Smooth muscle cell of the coronary artery (primary cell): ENCODE measurements at places on chromosomes 7 and 10. TPM values are rescaled to one million over a fixed set of nuclear protein-coding genes. Genes with fewer than 3 reads are reported as not detected.

NPC1L1 gene
- total RNA-seq = 0.12 TPM in 1 of 2 replicates, not detected in the other

MRPS24 gene
- 82.7 and 98.8 TPM in 2 replicates for total RNA-seq

SLC35G1 gene
- total RNA-seq = 1.5 and 3.2 TPM in 2 replicates

AOAH gene
- not detected in 2 replicates for total RNA-seq

SFTPA2 gene
- total RNA-seq = not detected in 2 replicates

SNX10 gene
- 1.3 TPM in 1 of 2 replicates, not detected in the other for total RNA-seq

NKX1-2 gene
- not detected in 2 replicates for total RNA-seq

IFIT1 gene
- total RNA-seq = 3.6 and 27.1 TPM in 2 replicates

DUS4L gene
- total RNA-seq = 3.0 and 4.2 TPM in 2 replicates

FXYD4 gene
- total RNA-seq = not detected in 2 replicates

GRID2IP gene
- not detected in 2 replicates for total RNA-seq

ENTPD7 gene
- 12.4 and 27.3 TPM in 2 replicates for total RNA-seq

STEAP1B gene
- 7.3 and 10.8 TPM in 2 replicates for total RNA-seq

ATP5F1C gene
- total RNA-seq = 155 and 227 TPM in 2 replicates

HUS1 gene
- 11.1 and 11.7 TPM in 2 replicates for total RNA-seq

OR9A2 gene
- 0.12 TPM in 1 of 2 replicates, not detected in the other for total RNA-seq

HNRNPF gene
- total RNA-seq = 215 and 341 TPM in 2 replicates

RBP3 gene
- total RNA-seq = under 0.01 TPM in 1 of 2 replicates, not detected in the other

CFAP69 gene
- total RNA-seq = 3.7 and 19.4 TPM in 2 replicates

CPA1 gene
- 0.15 and 0.35 TPM in 2 replicates for total RNA-seq

SH2B2 gene
- total RNA-seq = 0.70 and 0.75 TPM in 2 replicates

LRRC4 gene
- total RNA-seq = under 0.01 TPM in 1 of 2 replicates, not detected in the other

NRCAM gene
- total RNA-seq = 1.1 and 1.9 TPM in 2 replicates

PGAM2 gene
- total RNA-seq = 0.75 and 2.5 TPM in 2 replicates

ASAH2 gene
- 0.12 and 1.1 TPM in 2 replicates for total RNA-seq

ZNF862 gene
- 7.4 and 12.4 TPM in 2 replicates for total RNA-seq

CNNM1 gene
- under 0.01 TPM in 2 replicates for total RNA-seq

PDE1C gene
- 6.1 and 53.9 TPM in 2 replicates for total RNA-seq

HOXA1 gene
- total RNA-seq = not detected in 2 replicates

ANKRD1 gene
- 1.5 and 315 TPM in 2 replicates for total RNA-seq

CFAP58 gene
- total RNA-seq = 0.47 and 0.75 TPM in 2 replicates

CTAGE4 gene
- total RNA-seq = 0.23 and 0.35 TPM in 2 replicates

NEUROG3 gene
- total RNA-seq = not detected in 2 replicates

CPN1 gene
- total RNA-seq = not detected in 2 replicates

GJC3 gene
- total RNA-seq = not detected in 2 replicates

CCDC201 gene
- not detected in 2 replicates for total RNA-seq

FAM24B gene
- total RNA-seq = 3.8 and 4.3 TPM in 2 replicates

TRIM4 gene
- total RNA-seq = 21.2 and 32.1 TPM in 2 replicates

CTAGE8 gene
- 0.12 TPM in 1 of 2 replicates, not detected in the other for total RNA-seq

TSPAN15 gene
- total RNA-seq = 1.4 and 3.9 TPM in 2 replicates

MICU1 gene
- total RNA-seq = 37.7 and 41.4 TPM in 2 replicates

ACHE gene
- 0.38 TPM in 1 of 2 replicates, not detected in the other for total RNA-seq

RET gene
- total RNA-seq = 0.59 TPM in 1 of 2 replicates, not detected in the other

DLX6 gene
- not detected in 2 replicates for total RNA-seq

FAM25A gene
- not detected in 2 replicates for total RNA-seq

CCL24 gene
- not detected in 2 replicates for total RNA-seq

TSPAN12 gene
- 2.0 and 3.5 TPM in 2 replicates for total RNA-seq

GIMAP7 gene
- total RNA-seq = 0.12 TPM in 1 of 2 replicates, not detected in the other

ADCY1 gene
- 0.08 and 2.3 TPM in 2 replicates for total RNA-seq
